ENCODE measurements at places on chromosomes 1 and 21.

DNA sequence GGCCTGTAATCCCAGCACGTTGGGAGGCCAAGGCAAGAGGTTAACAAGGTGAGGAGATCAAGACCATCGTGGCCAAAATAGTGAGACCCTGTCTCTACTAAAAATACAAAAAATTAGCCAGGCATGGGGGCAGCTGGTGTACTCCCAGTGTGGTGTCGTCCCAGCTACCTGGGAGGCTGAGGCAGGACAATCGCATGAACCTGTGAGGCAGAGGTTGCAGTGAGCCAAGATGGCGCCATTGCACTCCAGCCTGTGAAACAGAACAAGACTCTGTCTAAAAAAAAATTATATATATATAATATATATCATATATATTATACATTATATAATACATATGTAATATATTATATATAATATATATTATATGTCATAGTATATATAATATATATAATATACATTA lies 249.2 kb upstream of the TPTE start:
- H3K27ac ChIP-seq = no peak overlapping the region
- H3K27me3 ChIP-seq = no peaks in the 10 kb centered on the region
- no peaks in the 10 kb centered on the region for H3K36me3 ChIP-seq
- H3K4me3 ChIP-seq = no peak overlapping the region
- no peaks in the 10 kb centered on the region for H3K4me1 ChIP-seq

GRCh38 chr1:118884946-118885345 lies 103.2 kb downstream of the TBX15 start:
- H3K27me3 ChIP-seq = no peaks in the 10 kb centered on the region
- H3K4me1 ChIP-seq = no peaks in the 10 kb centered on the region
- no peaks in the 10 kb centered on the region for H3K36me3 ChIP-seq
- no peak overlapping the region for H3K4me3 ChIP-seq
- H3K27ac ChIP-seq = no peak overlapping the region
- DNase-seq = no peak

DNA sequence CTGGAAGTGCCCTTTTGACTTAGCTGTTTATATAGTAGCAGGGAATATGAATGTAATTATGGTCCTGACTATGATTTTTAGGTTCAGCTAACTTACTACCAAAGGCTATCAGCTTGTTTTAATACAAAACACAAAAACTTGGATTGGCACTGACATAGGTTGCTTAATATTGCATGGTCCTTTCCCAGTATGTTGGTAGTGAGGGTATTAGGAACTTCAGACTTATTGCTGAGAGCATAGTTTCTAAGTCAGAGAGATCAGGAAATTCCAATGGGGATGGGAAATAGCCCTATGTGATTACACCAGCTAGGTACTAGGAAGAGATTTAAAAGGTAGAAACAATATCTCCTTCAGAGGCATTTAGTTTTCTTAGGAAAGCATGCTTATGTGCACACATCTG lies 7.7 kb downstream of the ARID1A start:
- no peaks in the 10 kb centered on the region for H3K4me1 ChIP-seq
- H3K27me3 ChIP-seq = no peaks in the 10 kb centered on the region
- no peak overlapping the region for H3K4me3 ChIP-seq
- peaks cover 2% of the 10 kb centered on the region for H3K36me3 ChIP-seq

GRCh38 chr1:102757363-102757762 lies 351.0 kb downstream of the COL11A1 start:
- DNase-seq = no peak
- H3K36me3 ChIP-seq = no peaks in the 10 kb centered on the region
- H3K4me1 ChIP-seq = no peaks in the 10 kb centered on the region
- no peaks in the 10 kb centered on the region for H3K27me3 ChIP-seq
- H3K4me3 ChIP-seq = no peak overlapping the region

GRCh38 chr1:107378426-107378825 lies 237.6 kb downstream of the NTNG1 start:
- no peaks in the 10 kb centered on the region for H3K4me1 ChIP-seq
- H3K27me3 ChIP-seq = no peaks in the 10 kb centered on the region
- H3K4me3 ChIP-seq = no peak overlapping the region
- DNase-seq = no peak

GRCh38 chr1:235648407-235648907 lies 1.1 kb downstream of the GNG4 start:
- H3K36me3 ChIP-seq = no peaks in the 10 kb centered on the region
- peak; percentile 47 for DNase-seq
- H3K4me1 ChIP-seq = no peaks in the 10 kb centered on the region
- peaks cover 25% of the 10 kb centered on the region for H3K27me3 ChIP-seq
- no peak overlapping the region for H3K27ac ChIP-seq
- peak overlapping the region; percentile 55 for H3K4me3 ChIP-seq

- no peaks in the 10 kb centered on the region for H3K27me3 ChIP-seq
- no peak overlapping the region for H3K4me3 ChIP-seq
- no peaks in the 10 kb centered on the region for H3K36me3 ChIP-seq
Measured at GRCh38 chr21:15549671-15550070, 180.1 kb upstream of the USP25 start.

DNA sequence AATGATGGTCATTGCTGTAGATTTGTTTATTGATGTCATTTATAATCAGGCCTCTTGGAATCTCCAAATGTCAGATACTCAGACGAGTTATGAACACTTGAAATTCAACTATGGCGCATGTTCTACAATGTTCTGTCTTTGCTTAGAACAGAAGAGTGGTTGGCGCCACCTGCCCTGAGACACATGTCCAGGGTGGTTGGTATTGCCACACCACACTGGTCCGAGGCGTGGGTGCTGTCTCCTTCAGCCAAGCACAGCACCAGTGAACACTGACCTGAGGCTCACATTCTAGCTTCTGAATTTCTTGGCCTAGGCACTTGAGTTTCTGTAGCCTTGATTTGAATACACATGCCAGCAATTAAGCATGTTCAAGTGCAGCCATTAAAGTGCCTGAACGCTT lies 10.1 kb upstream of the BMP8A start:
- no peaks in the 10 kb centered on the region for H3K27me3 ChIP-seq
- H3K27ac ChIP-seq = no peak overlapping the region

GRCh38 chr1:167200749-167201148 lies 19.9 kb upstream of the POU2F1 start:
- no peaks in the 10 kb centered on the region for H3K27me3 ChIP-seq
- H3K4me1 ChIP-seq = peaks cover 14% of the 10 kb centered on the region
- H3K36me3 ChIP-seq = no peaks in the 10 kb centered on the region
- H3K4me3 ChIP-seq = no peak overlapping the region

DNA sequence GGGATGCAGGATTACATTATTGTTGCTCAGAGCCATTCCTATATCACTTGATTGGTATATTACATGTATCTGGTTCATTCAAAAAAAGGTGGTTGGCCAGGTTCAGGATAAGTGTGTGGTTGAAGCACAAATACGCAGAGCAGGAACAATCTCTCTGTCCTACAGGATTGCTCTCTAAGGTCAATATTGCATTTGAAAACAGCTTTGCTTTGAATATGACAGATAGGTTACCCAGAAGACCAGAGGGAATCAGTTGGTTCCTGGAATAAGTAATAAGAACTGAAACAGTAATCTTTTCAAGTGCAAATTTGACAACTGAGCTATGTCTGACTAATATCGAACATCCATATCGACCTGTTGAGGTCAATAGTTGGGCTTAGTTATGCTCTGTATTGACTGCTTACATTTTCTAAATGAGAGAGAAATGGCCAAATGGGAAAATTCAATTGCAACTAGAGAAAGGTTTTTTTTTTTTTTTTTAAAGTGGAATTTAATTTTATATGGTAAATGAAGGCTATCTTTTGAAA lies 176.8 kb downstream of the ATP6V1G3 start:
- H3K4me1 ChIP-seq = no peaks in the 10 kb centered on the region
- no peak overlapping the region for H3K4me3 ChIP-seq
- H3K27ac ChIP-seq = no peak overlapping the region

DNA sequence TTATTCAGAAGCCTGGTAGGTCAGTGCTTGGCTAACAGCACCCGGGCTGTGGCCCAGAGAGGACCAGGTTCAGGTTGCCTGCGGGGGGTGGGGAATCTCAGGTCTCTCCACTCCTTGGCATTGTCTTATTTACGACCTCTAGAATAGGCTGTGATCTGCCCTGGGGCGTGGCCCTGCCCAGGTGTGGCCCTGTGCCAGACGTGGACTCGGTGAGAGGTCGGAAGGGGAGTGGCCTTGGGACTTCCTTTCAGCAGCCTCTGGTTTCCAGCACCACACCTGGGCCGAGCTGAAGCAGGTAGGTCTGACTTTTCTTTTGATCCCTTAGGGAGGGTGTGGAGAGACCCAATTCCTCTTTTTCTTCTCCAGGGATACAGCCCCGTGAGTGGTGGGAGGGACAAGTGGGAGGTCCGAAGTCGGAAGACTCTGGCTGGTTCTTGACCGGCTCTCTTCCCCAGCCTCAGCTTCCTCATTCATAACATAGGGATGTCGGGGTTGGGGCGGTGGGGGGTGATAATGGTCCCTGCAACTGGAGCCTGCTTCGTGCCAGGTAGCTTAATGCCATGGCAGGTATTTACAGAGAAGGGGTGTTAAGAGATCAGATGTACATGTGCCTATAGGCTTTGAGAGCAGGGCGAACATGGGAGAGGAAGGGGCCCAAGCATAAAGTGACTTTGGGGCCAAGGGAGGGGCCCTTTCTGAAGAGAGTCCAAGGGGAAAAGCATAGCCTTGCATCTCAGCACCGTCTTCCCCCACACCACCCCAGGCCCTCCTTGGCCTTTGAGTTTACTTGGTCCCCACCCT lies 16.5 kb downstream of the ACOT11 start:
- peak overlapping the region; percentile 69 for H3K27ac ChIP-seq
- DNase-seq = no peak
- H3K36me3 ChIP-seq = no peaks in the 10 kb centered on the region
- H3K27me3 ChIP-seq = no peaks in the 10 kb centered on the region
- H3K4me1 ChIP-seq = no peaks in the 10 kb centered on the region
- H3K4me3 ChIP-seq = no peak overlapping the region

DNA sequence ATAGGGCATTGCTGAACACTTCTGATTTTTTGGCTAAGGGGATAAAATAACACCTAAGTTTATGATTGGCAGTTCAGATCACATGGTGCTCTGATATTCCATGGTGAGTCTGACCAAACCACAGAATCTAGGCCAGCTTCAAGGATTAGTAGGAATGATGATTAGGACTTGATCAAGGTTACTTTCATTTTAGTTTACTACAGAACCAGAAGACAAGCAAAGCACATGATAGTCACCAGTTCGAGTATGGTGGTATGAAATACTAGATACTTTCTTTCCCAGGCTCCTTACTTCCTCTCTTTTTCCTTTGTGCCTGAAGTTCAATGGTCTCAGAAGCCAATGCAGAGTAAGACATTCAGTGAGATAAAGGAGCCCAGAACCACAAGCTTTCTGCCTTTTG lies 26.6 kb downstream of the S100A10 start:
- no peak overlapping the region for H3K27ac ChIP-seq
- DNase-seq = no peak
- H3K4me1 ChIP-seq = peaks cover 12% of the 10 kb centered on the region
- H3K4me3 ChIP-seq = no peak overlapping the region
- no peaks in the 10 kb centered on the region for H3K27me3 ChIP-seq

GRCh38 chr1:161351482-161351881 lies 16.2 kb downstream of the CFAP126 start:
- no peaks in the 10 kb centered on the region for H3K27me3 ChIP-seq
- H3K4me1 ChIP-seq = no peaks in the 10 kb centered on the region
- H3K4me3 ChIP-seq = no peak overlapping the region
- H3K36me3 ChIP-seq = peaks cover 9% of the 10 kb centered on the region
- no peak for DNase-seq

GRCh38 chr1:158506369-158506987 lies 34.5 kb downstream of the OR10R2 start:
- no peak overlapping the region for H3K4me3 ChIP-seq
- H3K27ac ChIP-seq = no peak overlapping the region
- no peaks in the 10 kb centered on the region for H3K36me3 ChIP-seq
- DNase-seq = no peak
- H3K4me1 ChIP-seq = no peaks in the 10 kb centered on the region
- H3K27me3 ChIP-seq = no peaks in the 10 kb centered on the region

DNA sequence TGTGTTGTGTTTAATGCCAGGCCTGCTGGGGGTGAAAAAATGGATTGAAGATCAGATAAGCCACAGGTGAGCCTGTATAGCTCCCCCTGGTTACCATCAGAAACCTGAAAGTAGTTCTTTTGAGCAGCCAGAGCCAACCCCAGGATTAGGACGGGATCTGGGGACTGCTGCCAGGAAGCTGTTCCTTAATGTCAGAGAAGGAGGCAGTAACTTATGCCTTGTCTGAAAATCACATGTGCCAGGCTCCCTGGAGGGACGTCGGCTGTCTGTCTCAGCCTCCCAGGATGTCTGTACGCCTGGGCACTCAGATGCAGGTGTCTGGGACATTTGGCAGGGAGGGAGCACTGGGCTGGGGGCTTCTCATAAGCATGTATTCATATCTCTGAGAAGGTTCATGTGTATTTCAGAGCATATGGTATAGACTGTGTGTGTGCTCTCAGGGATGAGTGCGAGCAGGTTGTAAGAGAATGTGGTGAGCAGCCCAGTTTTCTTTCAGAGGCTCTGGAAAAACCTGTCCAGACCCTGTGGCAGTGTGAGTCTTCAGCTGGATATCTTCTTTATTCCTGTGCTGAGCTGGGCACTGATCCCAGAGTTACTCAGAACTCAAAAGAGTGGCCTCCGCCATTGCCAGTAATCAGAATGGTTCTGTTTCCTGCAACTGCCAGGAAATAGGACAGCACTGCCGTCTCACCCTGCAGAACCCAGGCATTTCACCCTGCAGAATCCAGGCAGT lies 2.8 kb downstream of the FAM43B start:
- no peak for DNase-seq
- peak overlapping the region; percentile 29 for H3K27ac ChIP-seq
- no peaks in the 10 kb centered on the region for H3K4me1 ChIP-seq
- H3K27me3 ChIP-seq = no peaks in the 10 kb centered on the region
- no peaks in the 10 kb centered on the region for H3K36me3 ChIP-seq

DNA sequence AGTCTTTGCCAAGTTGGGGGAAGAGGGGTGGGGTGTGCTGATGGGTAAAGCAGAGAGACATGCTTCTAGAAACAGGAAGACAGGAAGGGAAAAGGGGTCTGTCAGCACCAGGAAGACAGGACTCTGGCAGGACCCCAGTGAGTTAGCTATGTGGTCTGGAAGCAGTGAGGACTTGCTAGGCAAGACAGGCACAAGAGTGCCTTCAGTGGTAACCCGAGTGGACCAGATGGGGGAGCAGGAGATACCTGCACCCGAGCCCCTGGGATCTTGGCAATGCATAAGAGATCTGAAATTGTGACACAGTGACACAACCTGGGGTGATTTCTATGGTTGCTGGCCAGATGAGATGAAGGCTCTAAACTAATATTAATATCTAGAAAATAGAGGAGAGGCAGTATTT lies 7.0 kb downstream of the TLR5 start:
- no peaks in the 10 kb centered on the region for H3K36me3 ChIP-seq
- no peak overlapping the region for H3K4me3 ChIP-seq

DNA sequence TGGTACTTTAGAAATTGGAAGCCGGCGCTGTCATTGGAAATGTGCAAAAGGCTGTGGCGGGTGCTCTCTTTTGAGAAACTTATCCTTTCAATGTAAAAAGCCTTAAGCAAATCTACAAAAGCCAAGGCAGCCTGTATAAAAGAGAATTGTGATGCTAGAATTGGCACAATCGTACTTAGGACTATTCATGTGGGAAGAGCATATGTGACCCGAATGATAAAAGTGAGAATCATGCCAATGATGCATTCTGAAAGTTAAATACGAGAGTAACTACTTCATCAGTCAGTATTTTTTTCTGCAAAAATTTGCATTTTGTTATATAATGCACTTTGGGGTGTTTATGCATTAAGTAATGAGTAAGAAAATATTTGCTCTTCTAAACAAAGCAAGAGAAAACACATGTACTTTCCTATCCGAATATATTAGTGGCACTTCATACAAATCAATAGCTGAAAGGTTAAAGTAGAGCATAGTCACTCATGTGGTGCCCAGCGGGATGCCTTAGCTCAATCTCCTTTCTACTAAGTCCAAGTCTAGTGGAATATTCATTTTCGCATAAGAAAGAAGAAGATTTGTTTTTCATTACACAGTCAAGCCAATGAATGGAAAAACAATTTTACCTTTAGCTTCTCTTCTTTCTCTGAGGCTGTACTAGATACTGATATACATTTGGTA lies 1256.6 kb upstream of the B3GALT2 start:
- H3K27ac ChIP-seq = no peak overlapping the region
- no peaks in the 10 kb centered on the region for H3K27me3 ChIP-seq
- no peak for DNase-seq
- H3K4me3 ChIP-seq = no peak overlapping the region

Measured in right atrium auricular region (tissue), 2 donors.